ENCODE measurements at places on chromosomes 16 and 17.

DNA sequence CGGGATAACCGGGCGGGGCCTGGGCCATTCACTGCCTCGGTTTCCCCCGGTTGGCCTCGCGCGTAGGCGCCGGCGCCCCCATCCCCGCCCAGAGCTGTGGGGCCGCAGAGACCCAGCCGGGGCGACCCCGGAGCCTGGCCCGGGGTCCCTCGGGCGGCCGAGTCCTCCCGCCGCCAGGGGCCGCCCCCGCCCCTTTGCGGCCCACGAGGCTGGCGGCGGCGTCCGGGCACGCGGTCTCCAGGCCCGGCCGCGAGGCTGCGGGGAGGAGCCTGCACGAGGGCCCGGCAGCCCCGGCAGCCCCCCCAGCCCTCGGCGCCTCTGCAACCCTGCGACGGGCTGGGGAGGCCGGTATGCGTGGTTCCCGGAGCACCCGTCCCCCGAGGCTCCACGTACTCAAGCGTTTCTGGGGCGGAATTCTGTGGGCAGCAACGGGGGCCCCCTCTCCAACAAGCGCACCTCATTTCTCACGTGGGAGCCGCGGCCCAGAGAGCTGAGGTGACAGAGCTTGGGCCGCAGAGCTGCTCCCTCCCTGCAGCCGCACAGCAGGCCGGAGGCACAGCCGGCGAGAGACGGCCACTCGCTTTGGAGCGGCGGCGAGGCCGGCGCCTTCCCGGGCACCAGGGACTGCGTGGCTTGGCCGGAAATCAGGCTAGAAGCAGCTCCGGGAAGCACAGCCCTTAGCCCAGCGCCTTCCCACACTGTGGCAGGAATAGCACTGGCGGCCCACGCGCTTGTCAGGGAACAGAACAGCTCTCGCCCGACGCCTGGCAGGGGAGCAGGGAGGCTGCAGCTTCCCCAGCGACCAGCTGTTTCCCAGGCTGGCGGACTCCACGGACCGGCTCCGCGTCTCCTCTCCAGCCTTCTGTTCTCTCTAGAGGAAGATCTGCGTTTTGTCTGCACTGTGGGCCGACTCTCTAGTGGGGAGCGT, 867 bp upstream of the LIMD2 start:
- DNase-seq: no peak

DNA sequence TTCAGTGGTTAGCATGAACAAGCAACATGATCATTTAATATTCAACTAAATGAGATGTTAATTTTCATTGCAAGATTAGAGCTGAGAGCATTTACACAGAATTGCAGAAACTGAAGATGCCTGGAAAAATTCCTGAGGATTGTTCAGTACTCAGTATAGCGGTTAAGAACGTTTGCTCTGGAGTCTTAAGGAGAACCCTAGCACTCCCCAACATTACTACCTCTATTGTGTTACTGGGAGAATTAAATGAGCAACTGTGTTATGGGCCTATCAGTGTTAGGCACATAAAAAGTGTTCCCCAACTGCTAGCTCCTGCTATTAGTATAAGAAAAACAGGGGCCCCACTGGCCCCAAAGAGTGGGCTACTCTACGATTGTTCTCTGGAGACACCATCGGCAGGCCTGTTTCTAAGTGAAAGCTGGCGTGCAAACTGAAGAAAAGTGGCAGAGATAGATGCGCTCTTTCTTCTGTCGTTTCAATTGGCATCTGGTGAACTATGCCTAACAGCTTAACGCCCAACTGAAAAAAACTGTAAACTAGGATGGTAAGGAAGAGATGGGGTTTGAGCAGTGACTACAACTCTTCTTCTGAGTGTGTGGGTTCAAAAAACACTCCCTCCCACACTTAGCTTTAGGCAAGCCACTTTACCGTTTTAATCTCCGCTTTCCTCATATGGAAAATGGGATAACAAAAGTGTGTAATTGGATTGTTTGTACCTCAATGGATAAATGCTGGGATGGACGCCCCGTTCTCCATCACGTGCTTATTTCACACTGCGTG, 1.3 kb downstream of the CDR2 start:
- DNase-seq: no peak

- DNase-seq: no peak
These were observed 841 bp downstream of the ALOXE3 start for GRCh38 chr17:8117367-8117979.

- DNase-seq: no peak
These were observed 62.5 kb downstream of the XPO6 start for GRCh38 chr16:28149011-28149888.

- no peak for DNase-seq
These were observed 2.4 kb downstream of the CCL18 start for GRCh38 chr17:36066365-36066985.

- DNase-seq: no peak
These were observed 112.0 kb upstream of the METRNL start for GRCh38 chr17:82967268-82968032.

DNA sequence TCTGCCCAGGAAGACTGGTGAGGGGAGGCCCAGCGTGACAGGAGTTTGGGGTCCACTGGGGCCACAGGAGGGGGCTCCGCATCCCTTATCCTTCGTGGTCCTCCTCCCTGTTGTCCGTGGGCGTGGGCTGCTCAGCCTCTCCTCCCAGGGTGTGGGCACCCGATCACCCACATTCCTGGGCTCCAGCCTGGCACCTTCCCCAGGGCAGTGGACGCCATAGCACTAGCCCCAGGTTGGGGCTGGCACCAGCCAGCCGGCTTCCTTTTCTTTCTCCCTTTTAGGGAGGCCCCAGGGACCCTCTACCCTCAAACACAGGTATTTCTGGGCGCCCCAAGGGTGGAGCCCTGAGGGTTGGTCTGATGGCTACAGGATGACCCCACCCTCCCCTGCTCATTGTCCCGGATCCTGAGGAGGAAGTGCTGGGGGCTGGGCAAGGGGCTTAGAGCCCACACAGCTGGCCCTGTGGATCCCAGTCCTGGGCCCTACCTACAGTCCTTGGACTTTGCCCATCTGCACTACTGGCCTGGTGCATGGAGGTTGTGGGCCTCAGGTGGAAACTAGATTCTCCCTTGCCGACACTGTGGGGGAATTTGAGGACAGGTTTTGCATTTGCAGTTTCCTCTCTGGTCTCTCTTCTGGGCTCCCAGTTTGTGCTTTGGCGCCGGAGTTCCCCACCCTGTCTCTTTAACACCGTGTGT, 1.1 kb downstream of the KIF1C start:
- DNase-seq: no peak

GRCh38 chr17:22286337-22287041, 594.2 kb downstream of the KCNJ18 start:
- DNase-seq: no peak

DNA sequence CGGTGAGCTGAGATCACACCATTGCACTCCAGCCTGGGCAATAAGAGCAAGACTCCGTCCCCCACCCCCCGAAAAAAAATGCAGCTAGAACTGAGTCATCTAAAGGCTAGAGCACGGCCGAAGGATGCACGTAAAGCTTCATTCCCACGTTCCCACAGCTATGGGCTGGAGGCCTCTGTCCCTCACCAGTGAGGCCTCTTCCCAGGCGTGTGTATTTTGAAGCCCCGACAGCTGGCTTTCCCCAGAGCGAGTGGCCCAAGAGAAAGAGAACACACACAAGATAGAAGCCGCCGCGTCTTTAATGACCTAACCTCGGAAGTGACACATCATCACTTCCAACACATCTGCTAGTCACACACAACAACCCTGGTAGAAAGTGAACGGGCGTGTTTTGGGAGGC, 6.6 kb upstream of the KCTD5 start:
- DNase-seq: no peak

DNA sequence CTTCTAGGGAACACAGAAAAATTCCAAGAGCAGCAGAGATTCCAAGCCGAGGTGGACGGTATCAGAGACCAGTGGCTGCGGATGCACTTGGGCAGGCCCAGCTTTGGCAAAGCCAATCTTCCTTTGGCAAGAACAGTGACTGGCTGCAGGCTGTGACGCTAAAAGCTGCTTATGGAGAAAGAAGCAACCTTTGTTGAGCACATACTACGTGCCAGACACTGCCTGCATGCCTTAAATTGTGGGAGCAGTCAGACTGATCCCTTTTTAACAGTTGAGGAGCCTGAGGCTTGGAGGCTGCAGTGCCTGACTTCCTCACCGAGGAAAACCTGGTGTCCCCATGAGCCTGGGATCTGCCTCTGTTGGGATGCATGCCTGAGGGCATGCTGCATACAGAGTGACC, 69.0 kb upstream of the AMZ2 start:
- no peak for DNase-seq

GRCh38 chr17:36934692-36935630, 2.3 kb upstream of the LHX1 start:
- DNase-seq: no peak

GRCh38 chr16:73275024-73275423, 227.1 kb upstream of the ZFHX3 start:
- DNase-seq: no peak

DNA sequence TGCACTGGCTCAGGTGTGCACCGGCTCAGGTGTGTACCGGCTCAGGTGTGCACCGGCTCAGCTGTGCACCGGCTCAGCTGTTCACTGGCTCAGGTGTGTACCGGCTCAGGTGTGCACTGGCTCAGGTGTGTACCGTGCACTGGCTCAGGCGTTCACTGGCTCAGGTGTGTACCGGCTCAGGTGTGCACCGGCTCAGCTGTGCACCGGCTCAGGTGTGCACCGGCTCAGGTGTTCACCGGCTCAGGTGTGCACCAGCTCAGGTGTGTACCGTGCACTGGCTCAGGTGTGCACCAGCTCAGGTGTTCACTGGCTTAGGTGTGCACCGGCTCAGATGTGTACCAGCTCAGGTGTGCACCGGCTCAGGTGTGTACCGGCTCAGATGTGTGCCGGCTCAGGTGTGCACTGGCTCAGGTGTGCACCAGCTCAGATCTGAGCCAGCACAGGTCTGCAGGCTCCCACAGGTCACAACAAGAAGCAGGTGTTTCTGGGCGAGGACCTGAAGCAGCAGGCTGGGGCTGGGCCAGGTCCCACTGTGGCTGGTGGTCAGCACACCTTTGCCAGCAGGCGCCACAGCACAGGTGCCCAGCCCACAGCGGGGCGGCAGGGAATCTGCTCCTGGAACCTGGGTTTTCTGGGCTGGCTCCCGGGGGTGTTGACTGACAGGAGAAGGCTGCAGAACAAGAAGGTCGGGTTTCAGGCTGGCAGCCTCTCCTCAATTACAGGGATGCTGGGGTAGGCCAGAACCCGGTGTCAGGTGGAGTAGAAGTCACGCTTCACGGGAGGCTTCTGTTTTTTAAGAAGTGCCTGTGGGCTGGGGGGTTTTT, 17.2 kb downstream of the METRNL start:
- DNase-seq: no peak

GRCh38 chr17:31525801-31526549, 134.5 kb downstream of the RAB11FIP4 start:
- DNase-seq: no peak

GRCh38 chr17:64343833-64344637, 46.6 kb downstream of the PECAM1 start:
- DNase-seq: no peak

- DNase-seq: no peak
These were observed 22.4 kb upstream of the TEKT1 start for GRCh38 chr17:6853764-6854442.

DNA sequence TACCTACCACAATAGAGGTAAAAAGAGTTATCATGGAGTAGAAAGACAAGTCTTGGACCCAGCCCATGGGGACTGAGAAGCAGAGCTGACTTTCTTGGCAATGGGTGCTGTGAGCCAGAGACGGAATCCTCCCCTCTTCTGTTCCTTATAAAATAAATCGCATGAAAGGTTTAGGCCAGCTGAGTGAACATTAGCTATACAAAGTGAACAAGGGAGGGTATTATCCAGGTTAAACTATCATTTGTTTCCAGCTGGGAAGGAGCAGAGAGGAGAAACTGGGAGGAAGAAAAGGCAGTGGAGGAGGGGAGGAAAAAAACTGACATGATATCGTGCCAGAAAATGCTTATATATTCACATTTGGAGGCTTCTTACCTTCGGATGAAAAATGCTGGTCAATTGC, 13.3 kb upstream of the PAFAH1B1 start:
- no peak for DNase-seq

DNA sequence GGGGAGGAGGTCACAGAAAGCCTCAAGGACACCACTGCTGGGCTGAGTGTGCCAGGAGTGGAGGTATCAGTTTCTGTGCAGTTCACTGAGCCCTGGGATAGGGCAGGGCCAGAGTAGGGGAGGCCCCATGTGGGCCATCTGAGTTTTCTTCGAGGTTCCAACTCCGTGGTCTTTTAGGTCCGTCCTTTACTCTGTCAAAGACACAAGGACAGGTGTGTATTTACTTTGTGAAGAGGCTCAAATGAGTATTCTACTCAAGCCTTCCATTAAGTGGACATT, 59.5 kb downstream of the USP22 start:
- no peak for DNase-seq

GRCh38 chr17:7750321-7750821, 32.8 kb downstream of the DNAH2 start:
- peak; percentile 20 for DNase-seq

DNA sequence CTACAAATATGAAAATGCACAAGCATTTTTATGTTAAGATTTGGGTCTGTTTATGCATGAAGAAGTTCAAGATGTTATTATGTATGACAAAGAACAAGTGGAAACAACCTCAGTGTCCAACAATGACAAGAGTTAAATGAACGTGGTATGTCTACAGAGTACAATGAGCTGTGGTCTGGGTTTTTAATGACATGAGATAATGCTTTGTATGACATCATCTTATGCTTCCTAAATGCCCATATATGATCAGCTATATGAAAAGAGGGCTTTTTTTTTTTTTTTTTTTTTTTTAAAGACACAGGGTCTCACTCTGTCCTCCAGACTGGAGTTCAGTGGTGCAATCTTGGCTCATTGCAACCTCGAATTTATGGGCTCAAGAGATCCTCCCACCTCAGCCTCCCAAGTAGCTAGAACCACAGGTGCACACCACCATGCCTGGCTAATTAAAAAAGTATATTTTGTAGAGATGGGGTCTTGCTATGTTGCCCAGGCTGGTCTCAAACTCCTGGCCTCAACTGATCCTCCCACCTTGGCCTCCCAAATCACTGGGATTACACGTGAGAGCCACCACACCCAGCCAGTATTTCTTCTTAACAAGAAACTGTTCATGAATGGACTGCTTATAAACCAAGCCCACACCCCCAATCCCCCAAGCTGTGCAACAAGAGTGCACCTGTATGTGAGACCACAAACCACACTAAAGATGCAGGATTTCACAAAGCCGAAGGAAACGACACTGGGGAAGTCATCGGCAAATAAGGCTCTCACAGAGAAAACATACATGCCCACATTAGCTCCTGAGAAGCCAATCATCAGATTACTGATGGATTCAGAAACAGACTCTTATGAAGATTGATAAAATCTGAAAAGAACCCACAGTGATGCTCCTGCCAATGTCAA, 114.5 kb downstream of the CPPED1 start:
- DNase-seq: no peak
